Stimulated activated CD4-positive, alpha-beta T cell treated with anti-CD3 and anti-CD28 coated beads, Interleukin-12 subunit alpha, Interleukin-12 subunit beta, amount 100 ng/mL, for 24 hours (primary cell): ENCODE measurements at places on chromosomes 5 and 9.

- no peak for DNase-seq
Measured at GRCh38 chr9:94945197-94946144, 219.0 kb downstream of the AOPEP start.

DNA sequence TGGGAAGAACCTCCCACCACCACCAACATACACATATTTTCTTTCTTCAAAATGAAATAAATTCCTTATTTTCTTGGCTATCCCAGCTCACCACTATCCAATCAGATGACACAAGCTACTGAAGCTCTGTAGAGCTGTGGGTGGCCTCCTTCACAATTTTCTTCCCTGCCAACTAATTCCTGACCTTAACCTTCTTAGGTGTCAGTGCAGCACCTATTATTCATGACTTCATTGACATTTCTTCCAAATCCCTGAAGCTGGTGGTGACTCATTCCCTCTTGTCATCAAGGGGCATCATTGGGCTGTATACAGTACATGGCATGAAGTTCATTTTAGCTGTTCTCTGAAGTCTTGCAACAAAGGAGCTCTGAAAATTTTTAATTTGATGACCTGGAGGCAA, 42.0 kb upstream of the ADRA1B start:
- DNase-seq: no peak

DNA sequence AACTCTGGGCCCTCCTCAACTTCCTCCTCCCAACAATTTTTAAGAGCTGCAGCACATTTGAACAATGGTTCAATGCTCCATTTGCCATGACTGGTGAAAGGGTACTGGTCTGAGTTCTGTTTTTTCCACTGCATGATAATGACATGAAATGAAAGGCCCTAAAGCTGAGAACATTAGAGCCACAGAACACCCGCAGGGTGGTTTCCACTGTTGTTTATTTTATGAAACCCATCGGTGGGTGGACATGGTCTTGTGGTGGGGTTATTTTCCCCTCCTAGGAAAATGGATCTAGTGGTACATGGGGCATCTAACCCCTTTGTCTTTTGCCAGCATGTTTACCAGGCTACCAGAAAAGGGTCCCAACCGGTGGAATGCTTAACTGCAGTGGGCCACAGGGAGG, 71.8 kb downstream of the SMARCA2 start:
- no peak for DNase-seq

DNA sequence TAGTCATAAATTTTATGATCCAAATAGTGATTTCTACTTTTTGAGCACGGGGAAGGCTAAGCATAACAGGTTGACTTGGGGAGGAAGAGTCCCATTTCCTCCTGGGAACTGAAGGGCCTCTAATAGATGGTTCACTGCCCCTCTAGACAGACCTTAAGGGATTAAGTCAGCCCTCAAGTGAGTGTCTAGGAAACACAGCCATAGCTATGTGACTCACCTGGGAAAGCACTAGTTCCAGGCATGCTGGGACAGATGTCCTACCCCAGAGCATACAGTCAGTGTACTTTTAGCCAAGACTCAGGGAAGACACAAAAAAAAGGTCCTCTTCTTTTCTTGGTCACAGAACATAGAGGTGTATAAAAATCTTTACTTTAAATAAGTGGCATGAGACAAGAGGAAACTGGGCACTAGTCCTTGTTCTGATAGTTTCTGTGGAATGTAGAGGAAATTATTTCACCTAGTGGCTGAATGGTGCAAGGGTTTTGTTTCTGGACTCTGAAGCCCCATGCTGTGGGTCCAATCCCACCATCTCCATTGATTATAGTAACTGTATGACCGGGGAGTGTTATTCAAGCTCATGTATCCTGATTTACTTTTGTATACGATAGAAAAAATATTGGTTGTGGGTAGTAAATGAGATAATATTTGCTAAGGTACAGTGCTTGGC, 86.0 kb downstream of the NREP start:
- no peak for DNase-seq

GRCh38 chr9:28289746-28290145, 716.5 kb upstream of the C9orf72 start:
- no peak for DNase-seq

DNA sequence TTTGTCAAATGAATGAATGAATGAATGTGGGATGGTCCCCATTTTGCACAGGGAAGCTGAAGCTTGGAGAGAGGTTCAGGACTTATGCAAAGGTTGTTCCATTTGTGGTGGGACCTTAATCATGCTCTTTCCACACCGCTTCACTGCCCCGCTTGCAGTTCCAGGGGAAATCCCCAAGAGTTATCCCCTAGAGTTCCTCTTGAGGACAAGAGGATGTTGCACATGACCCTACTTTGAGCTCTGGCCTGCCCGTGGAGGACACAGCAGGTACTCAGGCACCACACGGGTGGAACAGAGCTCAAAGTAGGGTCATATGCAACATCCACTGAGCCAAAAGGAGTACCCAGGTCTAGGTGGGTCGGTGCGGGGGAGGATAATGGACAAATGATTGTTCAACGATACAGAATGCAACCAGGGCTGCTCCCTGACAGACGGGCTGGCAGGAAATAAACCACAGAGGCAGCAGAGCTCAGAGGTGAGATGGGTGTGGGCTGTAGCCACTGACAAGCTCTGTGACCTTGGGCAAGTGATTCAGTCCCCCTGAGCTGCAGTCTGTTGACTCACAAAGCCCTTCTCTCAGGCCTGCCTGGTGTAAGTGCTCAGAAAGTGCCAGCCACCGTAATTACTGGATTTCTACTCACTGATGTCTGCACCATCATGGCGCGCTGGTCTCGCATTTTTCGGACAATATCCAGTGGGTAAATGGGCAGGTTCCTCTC, 60.3 kb upstream of the EPB41L4B start:
- no peak for DNase-seq

- DNase-seq: no peak
Measured at GRCh38 chr5:142032747-142033631, 20.2 kb upstream of the GNPDA1 start.

DNA sequence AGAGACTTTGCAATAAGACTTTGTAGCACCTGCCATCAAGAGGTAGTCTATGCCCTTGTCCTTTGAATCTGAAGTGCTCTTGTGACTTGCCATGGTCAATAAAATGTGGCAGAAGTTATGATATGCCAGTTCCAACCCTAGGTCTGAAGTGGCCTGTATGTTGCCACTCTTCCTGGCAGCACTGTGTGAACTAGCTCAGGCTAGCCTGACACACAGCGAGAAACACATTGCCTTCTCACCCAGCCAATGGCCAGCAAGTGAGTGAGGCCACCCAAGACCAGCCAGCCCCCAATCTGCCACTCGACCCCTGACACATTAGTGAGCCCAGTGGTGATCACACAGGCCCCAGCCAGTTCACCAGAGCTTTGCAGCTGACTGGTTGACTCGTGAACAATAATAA, 52.7 kb upstream of the OSMR start:
- DNase-seq: no peak

DNA sequence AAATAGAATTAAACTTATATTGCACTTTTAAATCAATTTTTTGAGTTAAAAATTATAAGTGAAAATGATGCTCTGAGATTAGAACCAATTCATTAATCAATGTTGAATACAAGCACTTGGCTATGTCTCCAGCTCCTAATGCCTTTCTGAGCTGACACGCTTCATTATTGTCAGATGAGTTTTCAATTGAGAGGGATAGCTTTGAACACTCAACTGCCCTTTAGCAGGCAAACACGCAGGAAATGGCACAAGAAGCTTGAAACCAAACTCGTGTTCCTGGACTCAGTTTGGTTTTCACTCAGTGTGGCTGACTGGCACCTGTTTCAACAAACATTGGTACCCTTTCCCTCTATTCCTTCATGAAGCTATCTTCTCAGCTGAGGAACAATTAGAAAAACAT, 109.8 kb downstream of the MCTP1 start:
- DNase-seq: no peak

DNA sequence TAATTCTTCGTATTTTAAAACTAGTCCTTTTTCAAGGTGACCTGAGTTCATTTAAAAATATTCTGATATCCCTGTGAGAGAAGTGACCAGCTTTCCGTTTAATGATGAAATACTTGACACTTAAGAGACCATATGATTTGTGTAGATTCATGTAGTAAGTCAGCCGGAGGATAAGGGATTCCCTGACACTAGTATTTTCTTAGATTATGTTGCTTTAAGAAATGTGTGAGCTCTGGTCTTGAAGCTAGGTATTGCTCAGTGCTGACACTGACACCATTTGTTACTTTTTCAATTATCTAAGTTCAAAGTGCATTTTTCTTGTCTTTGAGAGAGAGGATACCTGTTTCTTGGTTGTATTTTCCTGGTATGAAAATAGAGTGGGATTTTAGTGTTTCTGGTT, 4.2 kb downstream of the NIPBL start:
- no peak for DNase-seq

DNA sequence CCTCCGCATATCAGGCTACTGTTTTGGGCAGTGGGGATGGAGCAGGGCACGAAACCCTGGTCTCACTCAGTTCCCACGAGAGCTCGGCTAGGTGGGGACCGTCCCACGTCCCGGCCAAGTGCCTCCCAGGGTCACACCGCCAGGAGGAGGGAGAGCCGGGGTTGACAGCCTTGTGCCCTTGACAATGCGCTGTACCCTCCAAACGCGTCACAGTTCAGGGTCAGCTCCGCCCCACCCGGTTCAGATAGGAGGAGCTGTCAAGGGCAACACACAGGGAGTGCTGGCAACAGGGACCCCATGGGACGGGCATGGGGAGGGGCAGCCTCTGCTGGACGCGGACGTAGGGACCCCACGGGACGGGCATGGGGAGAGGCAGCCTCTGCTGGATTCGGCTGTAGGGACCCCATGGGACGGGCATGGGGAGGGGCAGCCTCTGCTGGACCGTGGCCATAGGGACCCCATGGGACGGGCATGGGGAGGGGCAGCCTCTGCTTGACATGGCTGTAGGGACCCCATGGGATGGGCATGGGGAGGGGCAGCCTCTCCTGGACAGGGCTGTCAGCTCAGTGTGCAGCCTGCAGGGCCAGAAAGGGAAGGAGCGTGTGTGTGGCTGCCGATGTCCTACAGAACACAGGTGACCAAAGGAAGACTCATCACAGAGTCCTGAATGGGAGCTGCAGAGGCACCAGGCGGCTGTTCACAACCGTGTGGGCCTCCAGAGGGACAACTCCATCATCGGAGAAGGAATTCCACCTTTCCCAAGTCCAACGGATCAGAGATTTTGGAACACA, 29.4 kb downstream of the PNPLA7 start:
- no peak for DNase-seq

- no peak for DNase-seq
Measured at GRCh38 chr5:33445798-33446197, 5.0 kb downstream of the TARS1 start.

DNA sequence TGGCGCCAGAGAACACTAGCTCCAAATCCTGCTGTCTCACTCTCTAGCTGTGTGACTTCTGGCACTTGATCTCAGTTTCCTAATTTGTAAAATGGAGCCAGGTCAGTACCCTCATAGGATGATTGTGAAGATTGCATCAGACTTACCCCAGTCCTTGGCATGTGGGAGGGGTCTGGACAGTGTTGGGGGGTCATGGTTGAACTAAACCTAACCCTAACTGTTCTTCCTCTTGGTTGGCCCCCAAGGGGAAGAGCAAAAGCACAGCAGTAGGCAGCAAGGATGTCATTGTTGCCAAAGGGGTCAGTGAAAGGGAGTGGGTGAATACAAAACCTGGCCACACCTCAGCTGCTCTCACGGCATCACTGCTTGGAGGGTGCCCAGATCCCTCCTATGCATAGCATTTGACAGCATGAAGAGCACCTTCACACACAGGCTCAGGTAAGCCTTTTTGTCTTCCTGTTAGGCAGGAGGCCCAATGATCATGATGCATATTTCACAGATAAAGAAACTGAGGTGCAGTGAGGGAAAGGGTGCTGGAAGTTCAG, 15.7 kb upstream of the CXCL14 start:
- no peak for DNase-seq

DNA sequence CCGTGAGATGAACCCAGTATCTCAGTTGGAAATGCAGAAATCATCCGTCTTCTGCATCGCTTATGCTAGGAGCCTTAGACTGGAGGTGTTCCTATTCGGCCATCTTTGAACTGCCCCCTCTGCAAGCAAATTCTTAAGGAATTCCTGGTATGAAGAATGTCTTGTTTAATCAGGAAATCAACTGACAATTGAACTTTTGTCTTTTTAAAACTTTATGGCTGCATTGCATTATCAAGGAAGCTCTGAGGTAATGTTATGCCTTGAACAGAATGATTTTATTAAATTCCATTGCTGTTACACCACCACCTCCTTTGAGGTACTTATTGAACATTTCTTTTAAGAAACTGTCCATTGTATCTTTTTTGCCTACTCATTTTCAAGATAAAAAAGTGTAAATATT, 1915.7 kb upstream of the CDH9 start:
- DNase-seq: no peak

GRCh38 chr9:38020151-38021076, 48.6 kb downstream of the SHB start:
- DNase-seq: no peak

- no peak for DNase-seq
Measured at GRCh38 chr5:57738787-57739186, 256.2 kb upstream of the ACTBL2 start.

DNA sequence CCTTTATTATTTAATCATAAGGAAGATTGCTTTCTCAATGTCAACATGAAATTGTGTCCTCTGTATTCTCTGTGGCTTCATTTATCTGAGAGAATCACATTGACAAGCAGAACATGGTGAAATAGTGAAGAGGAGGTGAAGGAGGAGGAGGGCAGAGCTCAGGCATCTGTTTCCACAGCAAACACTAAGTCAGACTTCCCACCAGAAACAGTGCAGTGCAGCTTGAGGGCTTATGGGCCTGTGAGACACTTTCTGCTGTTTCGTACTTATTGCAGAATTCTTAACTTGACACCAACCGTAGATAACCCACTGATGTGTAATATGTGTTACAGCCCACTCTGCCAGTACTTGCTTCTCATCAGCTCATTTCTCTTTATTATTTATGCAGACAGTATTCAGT, 386.3 kb downstream of the DIRAS2 start:
- no peak for DNase-seq

DNA sequence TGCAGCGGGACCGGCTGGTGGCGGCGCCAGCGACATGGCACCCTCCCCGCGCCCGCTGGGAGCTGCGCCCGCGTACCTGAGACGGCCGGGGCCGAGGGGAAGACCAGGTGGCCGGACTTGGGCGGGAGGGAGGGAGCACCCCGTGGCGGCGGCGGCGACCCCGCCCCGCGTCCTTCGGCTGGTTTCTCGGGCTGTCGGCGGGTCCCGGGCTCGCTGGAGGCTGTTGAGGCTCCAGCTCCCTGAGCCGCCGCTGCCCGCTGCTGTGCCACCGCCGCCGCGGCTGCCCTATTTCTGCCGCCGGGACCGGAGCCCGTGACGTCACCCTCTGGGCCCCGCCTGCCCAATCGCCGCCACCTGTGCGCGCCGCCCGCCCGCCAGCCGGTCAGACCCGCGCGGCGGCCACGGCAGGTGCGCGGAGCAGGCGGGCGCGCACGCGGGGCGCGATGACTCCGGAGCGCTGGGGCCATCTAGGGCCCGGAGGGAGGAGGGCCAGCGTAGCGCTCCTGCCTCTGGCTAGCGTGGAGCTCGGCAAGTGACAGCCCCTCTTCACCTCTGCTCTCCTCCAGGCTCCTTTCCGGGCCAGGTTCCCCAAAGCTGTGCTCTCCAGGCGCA, at the start of gene FSTL4:
TSS of gene FSTL4 (minus strand) at position 293 of the 612 bp plus-strand sequence.
- DNase-seq: peak; percentile 31

- DNase-seq: no peak
Measured at GRCh38 chr5:171155621-171156020, 153.4 kb upstream of the TLX3 start.

GRCh38 chr5:15929611-15930263, 249.9 kb downstream of the MARCHF11 start:
- no peak for DNase-seq
